NCI-H1092 (cell line): ENCODE measurements at places on chromosomes 4 and X.

GRCh38 chr4:112156553-112156952 is 11.3 kb downstream of the FAM241A start:
- DNase-seq: no peak

- peak; percentile 39 for DNase-seq
These were observed 127.2 kb downstream of the CHRNA9 start for GRCh38 chr4:40462326-40462725.

DNA sequence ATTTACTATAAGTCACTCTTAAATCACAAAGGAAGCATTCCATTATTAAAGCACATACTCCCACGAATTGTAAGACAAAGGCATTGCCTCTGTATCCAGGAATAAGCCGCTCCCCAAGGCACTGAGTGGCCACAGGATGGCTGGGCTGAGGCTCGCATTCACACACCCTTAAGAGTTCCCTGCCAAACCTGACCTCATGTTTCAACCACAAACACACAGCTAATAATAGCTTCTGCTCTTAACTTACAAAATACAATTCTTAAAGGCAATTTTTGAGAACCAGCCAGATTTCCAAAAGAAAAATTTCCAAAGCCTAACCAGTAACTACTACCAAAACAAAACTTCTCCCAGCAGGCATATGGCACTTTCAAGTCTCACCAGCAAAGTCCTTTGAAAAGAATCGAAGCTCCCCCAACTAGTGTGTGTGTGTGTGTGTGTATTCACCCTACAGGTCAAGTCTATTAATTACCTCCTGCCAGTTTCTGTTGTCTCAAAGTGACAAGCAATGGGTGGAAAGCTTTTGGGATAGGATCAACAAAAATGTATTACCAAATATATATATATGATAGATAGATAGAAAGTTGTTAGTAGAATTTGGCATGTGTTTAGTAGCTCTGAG is 36.0 kb downstream of the ARHGAP6 start:
- DNase-seq: no peak

- DNase-seq: no peak
These were observed 683.5 kb downstream of the TRIML1 start for GRCh38 chr4:188822698-188823097.
